ENCODE measurements at places on chromosomes 11 and 22. TPM values are rescaled to one million over a fixed set of nuclear protein-coding genes. Genes with fewer than 3 reads are reported as not detected.

Gene LYVE1
- 0.09 TPM for total RNA-seq

Gene SNX32
- total RNA-seq: 6.2 TPM

Gene GRAP2
- 0.76 TPM for total RNA-seq

Gene GANAB
- 116 TPM for total RNA-seq

Gene POLD4
- total RNA-seq: 31.8 TPM

Gene OTUB1
- 78.7 TPM for total RNA-seq

GRCh38 chr22:44592126-44592823, 94.2 kb upstream of the RTL6 start:
- ATAC-seq: peak; percentile 80

DNA sequence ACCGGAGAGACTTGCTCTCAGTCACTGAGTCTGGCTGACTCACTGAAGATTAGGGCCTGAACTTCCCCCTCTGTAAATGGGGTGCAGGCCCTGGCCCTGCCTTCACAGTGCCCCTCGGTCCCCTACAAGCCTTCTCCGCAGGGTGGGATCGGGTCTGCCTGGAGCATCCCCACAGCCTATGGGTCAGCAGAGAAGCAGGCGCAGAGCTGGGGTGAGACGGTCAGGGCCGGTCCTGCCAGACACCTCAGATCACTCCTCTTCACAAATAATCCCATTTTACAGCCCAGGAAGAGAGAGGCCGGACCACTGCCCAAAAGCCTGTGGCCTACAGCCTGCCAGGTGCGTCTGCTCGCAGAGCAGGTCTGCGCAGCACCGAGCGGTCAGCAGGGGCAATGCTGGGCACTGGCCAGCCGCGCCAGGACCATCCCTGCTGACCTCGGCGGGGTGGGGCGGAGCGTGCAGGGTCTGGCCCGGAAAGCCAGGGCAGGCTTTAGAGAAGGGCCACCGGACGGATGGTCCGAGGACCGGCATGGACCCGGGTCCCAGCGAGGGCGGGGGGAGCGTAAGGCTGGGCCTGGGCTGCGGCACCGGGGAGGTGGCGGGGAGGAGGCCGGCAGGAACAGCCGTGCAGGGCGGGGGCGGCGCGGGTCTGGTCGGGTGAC, 522 bp upstream of the SEPTIN5 start:
- peak; percentile 44 for ATAC-seq

- ATAC-seq: no peak
These were observed 20.8 kb upstream of the LINC01488 start for GRCh38 chr11:69460540-69461257.

- ATAC-seq: peak; percentile 27
These were observed 9.4 kb downstream of the SPATA19 start for GRCh38 chr11:133835593-133836548.

DNA sequence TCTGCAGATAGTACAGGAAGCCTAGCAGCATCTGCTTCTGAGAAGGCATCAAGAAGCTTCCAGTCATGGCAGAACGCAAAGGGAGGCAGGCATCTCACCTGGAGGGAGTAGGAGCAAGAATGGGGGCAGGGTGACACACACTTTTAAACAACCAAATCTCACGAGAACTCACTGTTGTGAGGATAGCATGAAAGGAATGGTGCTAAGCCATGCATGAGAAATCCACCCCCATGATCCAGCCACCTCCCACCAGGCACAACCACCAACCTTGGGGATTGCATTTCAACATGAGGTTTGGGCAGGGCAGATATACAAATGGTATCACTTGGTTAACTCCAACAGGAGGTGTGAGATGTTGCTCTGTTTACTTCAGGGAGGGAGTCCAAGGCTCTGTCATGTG, 612.0 kb upstream of the KIRREL3 start:
- no peak for ATAC-seq

DNA sequence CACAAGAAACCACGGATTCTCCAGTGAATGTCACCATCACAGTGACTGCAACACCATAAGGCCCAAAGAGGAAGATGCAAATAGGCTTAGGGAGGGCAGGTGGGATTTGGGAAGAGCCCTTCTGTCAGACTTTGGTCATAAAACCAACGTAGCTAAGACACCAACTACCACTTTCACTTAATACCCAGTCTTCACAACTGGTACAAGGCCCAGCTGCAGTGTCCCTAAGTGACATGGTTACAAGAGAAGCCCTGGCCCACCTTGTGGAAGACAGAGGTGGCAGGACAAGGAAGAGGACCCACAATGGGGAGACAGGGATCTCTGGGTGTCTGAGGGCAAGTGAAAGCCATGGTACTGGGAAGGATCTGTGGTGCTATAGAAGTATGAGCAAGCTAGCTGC, 10.0 kb downstream of the VSIG10L2 start:
- ATAC-seq: no peak

- no peak for ATAC-seq
These were observed 43.2 kb upstream of the DLAT start for GRCh38 chr11:111982019-111982464.

DNA sequence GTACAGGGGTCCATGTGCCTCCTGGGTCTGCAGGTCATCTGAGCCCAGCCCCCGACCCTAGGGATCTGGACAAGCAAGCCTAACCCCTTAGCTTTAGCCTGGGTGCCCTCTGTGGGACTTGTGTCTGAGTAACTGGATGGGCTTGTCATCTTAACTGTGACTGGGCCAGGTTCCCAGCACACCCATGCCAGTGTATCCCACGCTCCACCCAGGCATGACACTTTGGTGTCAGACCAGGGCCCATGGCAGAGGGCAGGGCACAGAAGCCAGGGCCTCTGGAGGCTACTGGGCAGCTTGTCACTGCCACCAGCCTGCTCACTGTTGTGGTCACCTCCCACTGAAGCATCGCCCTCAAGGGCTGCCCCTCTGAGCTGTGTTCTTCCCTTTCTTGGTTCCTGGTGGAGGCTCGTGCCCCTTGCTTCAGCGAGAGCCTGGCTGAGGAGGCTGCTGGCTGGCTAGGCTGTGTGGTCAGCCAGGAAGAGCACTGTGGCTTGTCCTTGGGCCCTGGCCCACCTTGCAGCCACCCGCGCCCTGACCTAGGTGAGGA, 80.8 kb downstream of the ST3GAL4 start:
- ATAC-seq: no peak

DNA sequence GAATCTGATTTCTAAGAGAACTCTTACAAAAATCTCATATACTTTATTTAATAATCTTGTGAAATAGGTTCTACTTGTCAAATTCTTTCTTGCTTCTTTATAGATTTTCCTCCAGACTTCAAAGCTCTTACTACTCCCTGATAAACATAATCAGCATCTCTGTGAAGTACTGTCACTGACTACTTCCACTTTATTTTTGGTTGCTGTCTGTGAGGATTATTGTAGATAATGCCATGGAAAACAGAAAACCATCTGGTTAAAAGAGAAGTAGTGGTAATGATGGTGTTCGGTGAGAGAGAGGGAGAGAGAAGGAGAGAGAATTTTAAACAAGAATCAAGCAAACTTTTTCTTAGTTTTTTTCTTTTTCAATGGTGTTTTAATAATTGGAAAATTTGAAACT, 152.3 kb downstream of the TMEM135 start:
- ATAC-seq: no peak

- no peak for ATAC-seq
These were observed 21.3 kb downstream of the AMPD3 start for GRCh38 chr11:10476342-10476741.

DNA sequence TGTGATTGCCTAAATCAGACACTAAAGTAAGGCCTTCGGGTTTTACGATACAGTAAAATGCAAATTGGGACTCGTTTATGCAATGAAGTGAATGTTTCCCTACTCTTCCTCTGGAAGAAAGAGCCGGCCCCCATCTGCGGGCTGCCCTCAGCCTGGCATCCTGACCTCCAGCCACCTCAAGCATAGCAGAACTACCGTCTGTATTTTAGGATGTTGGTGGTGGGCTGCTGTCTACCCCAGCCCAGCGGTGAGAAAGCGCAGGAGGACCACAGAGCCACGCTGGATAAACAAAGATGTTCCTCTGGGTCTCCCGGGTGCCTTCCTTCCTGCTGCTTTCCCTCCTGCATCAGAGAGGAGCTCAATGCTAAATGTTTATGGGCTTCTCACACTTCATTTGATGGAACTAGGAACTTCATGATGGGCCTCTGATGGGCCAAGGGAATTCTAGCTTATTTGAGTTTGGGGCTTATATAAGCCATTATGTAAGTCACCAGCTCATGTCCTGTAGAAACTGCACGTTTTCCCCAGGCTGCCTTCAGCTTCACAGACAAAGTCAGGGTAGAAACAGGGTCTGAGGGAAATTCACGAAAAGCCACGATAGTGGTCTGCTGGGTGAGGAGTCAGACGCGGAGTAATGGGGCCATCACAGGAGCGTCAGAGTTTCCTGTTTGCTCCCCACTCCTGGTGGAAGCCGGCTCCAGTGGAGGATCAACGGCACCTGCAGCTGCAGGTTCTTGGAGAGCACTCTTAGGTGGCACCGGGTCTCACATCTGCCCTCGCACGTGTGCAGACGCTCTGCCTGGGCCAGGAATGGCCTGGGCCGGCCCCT, 287.4 kb downstream of the BRD1 start:
- no peak for ATAC-seq

GRCh38 chr11:122853971-122854446, 15.7 kb downstream of the CRTAM start:
- peak; percentile 72 for ATAC-seq

DNA sequence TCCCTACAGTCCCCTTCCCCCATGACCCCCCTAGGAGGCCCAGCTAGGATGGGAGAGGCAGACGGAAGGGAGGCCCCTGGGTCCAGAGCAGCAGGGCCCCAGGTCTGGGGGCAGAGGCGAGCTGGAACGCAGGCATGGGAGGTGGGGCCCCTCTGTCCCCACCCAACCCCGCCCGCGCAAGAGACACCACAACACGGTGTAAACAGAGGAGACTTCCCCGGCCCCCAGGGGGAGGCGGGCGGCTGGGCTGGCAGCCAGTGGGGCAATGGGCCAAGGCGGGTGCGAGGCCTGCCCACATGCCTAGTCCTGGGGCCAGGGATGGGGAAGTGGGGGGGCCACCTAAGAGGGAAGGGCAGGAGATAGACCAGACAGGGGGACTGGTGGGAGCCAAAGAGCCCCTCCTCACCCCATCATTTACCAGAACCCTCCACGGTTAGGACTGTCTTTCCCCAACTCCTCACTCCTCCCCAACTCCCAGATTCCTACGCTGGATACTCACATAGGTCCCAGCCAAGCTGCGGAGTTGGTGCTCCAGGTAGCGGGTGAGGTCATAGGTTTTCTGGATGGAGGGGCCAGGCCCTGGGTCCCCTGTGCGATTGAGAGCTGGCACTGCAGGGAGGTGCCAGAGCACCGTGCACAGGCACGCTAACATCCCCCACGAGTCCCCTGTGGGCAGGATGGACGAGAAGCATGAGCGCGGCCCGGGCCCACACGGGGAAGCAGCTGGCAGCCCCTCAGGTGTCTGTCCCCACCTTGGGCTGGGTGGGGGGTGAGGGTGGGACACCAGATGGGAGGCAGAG, 6.2 kb downstream of the CLCF1 start:
- ATAC-seq: peak; percentile 21

DNA sequence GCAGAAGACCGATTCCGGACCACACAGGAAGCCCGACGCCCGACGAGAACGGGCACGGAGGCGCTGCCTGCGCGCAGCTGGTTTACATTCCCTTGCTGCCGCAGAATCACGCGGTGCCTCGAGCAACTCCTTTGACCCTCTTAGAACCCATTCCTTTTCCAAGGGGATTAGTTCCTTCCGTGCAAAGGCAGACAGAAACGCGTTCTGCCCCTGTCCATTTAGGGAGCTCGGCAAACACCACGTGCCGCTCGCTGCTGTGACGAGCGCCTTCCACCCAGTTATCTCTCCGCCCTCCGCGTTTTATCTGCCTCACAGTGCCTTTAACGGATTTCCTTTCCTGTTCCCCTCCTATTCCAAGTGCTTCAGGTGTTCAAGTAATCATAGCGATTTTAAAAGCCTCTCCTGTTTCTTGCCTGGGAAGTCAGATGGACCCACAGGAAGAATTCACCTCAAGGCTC, 24.1 kb upstream of the MICAL3 start:
- ATAC-seq: no peak

GRCh38 chr22:46432164-46433068, 96.9 kb downstream of the TRMU start:
- no peak for ATAC-seq

DNA sequence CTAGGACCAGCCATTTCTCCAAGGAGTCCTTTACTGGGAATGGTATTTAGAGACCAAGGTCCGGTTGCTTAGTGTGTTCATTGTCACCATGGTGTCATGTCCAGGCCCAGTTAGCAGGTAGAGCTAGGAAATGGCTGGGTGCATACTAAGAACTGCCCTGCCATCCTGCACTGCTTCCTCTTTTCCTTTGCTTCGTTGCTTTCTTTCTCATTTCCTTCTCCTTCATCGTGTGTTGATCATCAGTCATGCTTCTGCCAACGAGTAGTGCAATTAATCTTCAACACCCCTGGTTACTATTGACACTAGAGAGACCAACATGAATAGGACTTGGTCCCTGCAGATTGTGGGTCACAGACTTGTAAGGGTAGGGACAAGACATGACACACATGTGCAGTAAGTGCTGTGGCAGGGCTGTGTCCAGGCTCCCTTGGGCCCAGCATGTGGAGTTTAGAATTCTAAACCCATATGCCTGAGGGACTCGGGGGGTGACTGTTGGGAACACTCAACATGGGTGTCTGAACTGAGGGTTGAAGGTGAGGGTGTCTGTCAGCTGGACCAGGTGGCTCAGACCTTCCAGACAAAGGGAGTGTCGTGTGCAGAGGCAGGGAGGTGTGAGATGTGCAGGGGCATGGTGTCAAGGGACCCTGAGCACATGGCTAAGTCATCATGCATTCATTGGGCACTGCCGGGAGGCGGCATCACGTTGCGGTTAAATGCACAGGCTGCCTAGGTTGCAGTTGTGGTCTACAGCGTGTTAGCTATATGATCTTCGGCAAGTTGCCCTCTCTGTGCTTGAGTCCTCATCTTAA, 42.6 kb downstream of the ST14 start:
- no peak for ATAC-seq

DNA sequence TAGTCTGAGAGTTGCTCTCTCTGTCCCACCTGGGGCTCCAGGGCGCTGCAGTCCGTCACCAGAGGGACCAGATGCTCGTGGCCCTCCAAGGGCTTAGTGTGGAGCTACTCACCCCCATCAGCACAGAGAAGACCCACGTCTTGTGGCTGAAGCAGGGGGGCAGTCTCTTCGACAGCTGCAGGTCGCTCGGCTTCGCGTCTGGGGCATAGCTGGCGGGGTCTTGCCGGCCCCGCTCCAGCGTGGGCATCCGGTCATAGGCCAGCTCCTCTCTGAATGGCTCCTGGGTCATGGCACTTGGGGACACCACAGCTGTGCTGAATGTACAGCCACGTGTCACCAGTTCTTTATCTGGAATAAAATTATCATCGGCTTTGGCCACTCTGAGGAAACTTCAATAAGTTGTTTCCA, 608 bp downstream of the MLC1 start:
- no peak for ATAC-seq

DNA sequence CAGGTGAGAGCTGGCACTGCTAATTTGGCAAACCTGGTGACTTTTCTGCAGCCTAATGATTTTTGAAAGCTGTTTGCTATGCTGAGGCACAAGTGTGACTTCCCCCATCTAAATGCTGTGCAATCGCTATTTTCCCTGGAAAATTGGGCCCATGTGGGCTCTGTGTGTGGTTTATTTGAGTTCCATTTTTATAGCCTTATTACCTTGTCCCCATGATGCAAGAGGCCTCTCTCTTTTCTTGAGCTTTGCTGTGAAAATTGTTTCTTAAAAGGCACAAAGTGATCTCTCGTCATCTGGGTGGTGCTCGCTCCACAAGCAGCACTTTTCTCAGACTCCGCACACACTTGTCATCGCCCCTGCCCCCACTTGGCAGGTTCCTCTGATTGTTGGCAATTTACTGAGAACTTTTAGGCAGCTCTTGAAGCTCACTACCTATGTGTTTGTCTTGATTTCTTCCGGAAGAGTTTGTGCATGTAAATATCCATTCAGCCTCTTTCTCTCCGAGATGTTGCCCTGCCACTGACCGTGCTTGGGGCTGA, 24.9 kb downstream of the BMAL1 start:
- ATAC-seq: no peak

GRCh38 chr11:76410851-76411357, 29.8 kb downstream of the GVQW3 start:
- peak; percentile 68 for ATAC-seq

All from motor neuron (in vitro differentiated cells).